ENCODE measurements at places on chromosomes 11 and 22.

DNA sequence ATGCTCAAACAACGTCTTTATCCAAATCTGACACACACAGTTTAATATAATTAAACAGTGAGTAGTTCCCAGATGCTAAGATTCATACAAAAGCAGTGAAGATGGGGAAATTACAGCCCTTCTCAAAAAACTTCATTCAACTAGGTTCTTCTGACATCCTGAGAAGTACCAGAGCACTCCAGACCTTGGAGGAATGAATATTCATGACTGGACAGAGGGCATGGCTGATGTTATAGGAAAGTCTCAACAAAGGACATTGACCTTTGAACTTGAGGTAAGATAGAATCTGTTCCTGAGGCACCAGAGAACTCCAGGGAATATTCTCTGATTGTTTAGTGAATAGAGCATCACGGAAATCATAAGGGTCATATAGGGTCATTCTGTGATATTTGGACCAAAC, 106.4 kb upstream of the SLC5A12 start:
- no peak for DNase-seq

GRCh38 chr11:74232311-74232950, 61.3 kb downstream of the PPME1 start:
- no peak for DNase-seq

DNA sequence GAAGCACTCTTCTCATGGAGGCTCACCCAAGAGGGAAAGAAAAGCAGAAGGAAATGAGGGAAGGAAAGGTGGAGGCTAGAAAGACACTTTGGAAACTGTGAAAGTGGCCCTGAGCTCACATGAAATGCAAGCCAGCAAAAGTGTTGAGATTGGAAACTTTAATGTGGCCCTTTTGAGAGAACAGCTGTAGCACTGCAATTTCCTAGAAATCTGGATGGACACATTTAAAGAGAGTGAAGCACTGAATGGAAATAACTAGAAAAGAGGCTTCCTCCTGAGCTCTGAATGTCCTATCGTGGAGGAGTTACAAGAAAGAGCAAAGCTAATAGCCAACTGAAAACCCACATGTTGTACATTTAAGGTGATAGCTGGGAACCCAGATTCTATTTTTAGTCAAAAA, 56.0 kb downstream of the LIF start:
- no peak for DNase-seq

GRCh38 chr11:55658608-55659007, 3.4 kb upstream of the OR4C6 start:
- no peak for DNase-seq

DNA sequence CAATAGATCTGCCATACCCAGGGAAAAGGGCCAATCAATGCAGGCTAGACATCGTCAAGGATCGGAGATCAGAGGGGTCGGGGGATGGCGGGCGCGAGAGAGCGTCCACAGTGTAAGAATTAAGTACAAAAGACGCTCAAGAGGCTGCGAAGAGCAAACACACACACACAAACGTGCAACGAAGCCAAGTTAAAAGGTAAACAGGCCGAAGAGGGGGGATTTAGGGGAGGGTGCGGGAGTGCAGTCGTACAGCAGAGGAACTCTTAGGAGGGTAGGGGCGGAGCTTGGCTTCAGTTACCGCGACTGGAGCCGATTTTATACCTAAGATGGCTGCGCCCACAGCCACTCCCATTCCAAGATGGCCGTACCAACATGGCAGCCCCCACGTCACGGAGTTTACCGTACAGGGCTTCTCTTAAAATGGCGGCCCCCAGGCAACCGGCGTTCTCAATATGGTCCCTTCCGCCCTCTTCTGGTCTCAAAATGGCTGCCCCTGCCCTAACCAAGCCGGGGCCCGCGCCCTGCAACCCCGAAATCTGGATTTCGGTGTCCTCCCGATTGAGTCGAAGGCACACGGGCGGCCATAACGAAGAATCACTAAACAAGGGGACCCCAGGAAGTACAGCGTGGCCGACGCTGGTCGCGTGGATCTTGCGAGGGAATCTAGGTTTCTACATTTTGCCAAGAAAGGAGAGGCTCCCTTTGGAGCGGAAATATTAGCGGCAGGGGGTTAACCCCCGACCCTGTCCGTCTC, 1.9 kb downstream of the GNG3 start:
- DNase-seq: peak; percentile 99
